ENCODE measurements at places on chromosomes 13 and 19.

DNA sequence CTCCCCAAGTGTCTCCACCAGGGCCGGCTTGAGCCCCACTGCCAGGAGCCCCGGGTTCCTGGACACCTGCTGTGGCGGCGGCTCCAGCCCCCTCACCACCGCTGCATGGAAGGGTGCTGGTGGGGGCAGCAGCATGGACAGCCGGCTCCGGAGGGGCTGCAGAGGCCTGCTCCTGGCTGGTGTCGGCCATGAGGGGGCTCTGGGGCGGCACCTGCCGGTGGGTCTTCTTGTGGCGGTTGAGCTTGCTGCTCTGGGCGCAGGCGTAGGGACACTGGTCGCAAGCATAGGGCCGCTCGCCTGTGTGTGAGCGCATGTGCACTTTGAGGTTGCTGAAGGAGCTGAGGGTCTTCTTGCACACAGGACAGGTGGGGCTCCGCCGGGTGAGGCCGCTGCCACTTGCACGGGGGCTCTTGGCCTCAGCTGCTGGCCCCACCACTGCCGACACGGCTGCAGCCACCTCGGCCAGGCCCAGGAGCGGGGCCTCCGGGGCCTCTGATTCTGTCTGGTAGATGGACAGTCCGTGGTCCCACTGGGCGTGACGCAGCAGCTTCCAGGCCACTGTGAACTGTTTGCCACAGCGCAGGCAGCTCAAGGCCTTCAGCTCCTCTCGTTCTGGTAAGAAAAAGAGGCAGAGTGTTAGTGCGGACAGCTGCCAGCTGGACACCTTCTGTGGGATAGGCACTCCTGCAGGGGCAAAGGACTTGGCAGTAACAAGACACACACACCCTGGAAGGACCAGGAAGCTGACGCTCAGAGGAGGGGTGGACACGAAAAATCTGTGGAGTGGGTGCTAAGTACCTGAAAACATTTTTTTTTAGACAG, 4.1 kb downstream of the ZNF296 start:
- no peak for DNase-seq

DNA sequence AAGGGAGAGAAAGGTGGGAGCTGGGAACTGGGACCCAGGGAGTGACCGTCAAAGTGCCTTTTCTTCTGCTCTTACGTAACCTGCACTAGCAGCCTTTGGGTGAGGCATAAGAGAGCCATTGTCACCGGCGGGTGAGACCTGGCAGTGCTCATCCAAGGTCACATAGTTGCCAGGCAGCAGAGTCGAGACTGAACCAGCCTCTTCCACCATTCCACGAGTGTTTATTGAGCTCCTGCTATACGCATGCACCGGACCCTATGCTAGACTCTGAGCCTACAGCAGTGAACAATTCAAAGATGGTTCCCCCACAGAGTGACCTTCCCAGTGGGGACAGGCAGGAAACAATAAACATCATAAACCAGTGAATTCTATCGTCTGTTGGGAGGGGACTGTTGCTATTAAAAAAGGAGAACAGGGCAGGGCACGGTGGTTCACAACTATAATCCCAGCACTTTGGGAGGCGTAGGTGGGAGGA, 18.6 kb upstream of the STRN4 start:
- DNase-seq, result no peak

DNA sequence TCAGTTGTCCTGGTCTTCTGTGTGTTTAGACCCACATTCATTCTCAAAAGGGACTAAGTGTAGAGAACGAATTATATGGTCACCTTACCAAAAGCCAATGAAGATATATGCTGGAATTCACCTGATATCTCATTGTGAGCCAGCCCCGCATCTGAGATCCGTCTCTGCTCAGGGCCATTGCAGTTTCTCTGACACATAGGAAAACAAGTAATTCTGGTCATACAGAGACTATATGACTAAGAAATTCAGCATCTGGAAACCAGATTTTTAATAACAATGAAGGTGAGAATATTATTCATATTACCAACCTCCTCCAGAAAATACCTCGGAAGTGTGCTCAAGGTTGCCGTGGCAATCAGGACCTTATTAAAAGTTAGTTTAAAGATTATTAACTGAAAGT, 278.6 kb upstream of the EDNRB start:
- DNase-seq, result no peak

GRCh38 chr19:38799104-38799503, 10.1 kb downstream of the LGALS7B start:
- DNase-seq, result no peak

- no peak for DNase-seq
These were observed 489.1 kb downstream of the DIAPH3 start for GRCh38 chr13:59674616-59675015.

- no peak for DNase-seq
These were observed 107.3 kb downstream of the AKAP11 start for GRCh38 chr13:42379241-42379640.

- no peak for DNase-seq
These were observed 28.1 kb downstream of the THSD1 start for GRCh38 chr13:52377898-52378297.

Measured in fibroblast of skin of back (primary cell).